ENCODE measurements at places on chromosomes 3 and 15.

- no peak for DNase-seq
Measured at GRCh38 chr3:9111866-9112265, 137.6 kb downstream of the SRGAP3 start.

- peak; percentile 99 for DNase-seq
Measured at GRCh38 chr3:12193485-12194165, 34.9 kb upstream of the TIMP4 start.

DNA sequence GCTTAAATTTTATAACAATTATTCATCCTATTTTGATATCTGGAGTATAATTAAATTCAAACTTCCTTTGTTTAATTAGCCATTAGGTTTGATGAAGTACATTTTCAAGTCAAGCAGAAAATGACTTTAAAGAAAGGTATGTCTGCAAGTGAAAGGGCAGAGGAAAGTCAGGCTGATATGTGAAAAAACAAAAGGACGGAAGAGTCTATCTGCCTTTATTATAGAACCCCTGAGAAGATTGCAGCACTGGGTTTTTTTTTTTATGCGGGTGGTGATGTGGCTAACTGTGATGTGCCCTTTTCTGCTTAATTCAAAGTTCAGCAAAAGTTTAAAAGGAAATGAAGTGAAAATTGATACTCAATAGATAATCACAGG, 83.2 kb downstream of the COL8A1 start:
- peak; percentile 75 for DNase-seq

DNA sequence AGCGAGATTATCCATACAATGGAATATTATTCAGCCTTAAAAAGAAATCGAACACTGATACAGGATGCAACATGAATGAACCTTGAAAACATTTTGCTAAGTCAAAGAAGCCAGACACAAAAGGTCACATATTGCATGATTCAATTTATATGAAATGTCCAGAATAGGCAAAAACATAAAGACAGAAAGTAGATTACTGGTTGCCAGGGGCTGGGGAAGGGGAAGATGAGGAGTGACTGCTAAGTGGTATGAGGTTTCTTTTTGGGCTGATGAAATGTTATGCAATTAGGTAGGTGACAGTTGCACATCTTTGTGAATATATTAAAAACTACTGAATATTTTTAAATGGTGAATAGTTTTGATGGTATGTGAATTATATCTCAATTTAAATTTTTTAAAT, 38.3 kb downstream of the LRRFIP2 start:
- DNase-seq: no peak

DNA sequence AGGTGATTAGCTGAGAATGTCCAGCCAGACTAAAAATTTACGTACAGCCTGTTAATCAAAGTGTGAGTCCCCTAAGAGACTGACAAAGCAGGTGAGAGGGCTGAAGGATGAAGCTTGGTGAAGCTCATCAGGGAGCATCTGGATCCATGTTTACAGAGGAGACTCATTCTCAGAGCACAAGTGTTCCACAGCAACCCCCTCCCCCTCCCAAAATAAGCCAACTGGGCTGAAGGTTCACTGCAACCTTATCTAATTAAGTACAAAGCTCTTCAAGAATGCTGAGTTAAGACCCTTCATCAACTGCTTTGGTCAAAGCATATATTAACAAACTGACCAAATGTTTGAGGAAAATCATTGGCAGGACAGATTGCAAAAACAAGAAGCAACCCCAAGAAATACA, 262.6 kb upstream of the ZNF385D start:
- no peak for DNase-seq

- peak; percentile 75 for DNase-seq
Measured at GRCh38 chr15:62647202-62647842, 395.2 kb upstream of the TPM1 start.

DNA sequence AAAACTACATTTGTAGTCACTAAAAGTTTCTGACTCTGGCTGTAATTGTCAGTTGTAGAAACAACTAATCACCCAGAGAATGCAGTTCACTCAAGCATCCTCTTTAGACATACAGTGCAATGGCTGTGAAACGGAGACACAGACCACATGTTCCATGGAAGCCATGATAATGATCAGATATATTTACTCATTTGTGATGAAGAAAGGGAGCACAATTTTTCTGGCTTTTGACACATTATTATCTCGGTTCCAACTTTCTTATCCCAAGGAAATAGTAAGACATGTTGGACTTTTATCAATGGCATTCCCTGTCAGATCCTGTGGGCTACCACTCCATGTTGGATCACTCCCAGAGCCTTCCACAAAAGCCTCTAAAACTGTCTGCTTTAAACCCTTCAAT, 215.0 kb upstream of the LRIG1 start:
- DNase-seq: no peak

GRCh38 chr3:48426944-48427629, 2.8 kb downstream of the PLXNB1 start:
- DNase-seq: no peak

DNA sequence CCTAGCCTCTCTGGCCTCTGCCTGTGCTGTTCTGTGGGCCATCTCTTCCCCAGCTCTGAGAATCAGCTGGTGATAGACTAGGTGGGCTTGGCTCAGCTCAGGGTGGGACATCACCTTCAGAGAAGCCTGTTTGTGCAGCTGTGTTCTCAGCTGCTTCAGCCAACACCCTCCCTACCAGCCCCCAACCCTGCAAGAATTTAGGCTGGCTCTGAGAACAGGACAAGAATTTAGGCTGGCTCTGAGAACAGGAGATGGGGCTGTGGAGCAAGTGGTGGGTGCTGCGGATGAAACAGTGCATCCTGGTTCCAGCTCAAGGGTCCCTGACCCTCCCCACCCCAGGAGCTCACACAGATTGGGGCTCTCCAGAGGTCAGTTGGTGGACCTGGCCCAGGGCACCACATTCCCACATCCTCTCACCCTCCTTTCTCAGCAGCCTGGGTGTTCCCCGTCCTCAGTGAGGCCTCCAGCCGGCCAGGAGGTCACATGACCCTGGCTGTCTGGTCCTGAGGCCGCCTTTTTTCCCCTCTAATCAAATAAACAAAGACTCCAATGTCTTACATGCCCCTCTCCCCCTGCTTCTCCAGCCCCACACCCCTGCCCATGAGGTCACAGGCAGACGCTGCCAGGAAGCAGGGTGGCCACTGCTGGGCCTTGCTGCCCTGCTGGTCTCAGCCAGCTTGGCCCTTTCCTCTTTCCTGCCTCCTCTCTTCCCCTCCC, 14.9 kb downstream of the PLEKHO2 start:
- DNase-seq: peak; percentile 64

GRCh38 chr15:60396560-60396957, 1.2 kb downstream of the ANXA2 start:
- DNase-seq: peak; percentile 55

DNA sequence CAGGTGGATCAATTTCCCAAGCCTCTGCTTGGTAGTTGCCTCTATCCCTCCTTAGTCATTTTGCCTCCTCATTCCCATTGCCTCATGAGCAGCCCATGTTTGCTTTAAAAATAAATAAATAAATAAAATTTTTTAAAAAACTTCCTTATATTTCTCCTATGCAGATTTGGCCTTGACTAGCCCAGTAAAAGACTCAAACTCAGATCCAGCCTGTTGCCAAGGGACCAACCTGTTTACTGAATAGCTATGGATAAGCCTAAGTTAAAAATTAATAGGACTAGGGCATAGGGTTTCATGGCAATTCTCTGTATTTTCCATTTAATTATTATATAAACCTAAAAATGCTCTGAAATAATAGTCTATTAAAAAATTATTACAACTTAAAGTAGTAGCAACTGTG, 384.4 kb downstream of the RSL24D1 start:
- DNase-seq: no peak

Measured in astrocyte of the spinal cord (primary cell).